ENCODE measurements at places on chromosomes 6 and 20. TPM values are rescaled to one million over a fixed set of nuclear protein-coding genes. Genes with fewer than 3 reads are reported as not detected.

- no peak for DNase-seq
These were observed 160.3 kb downstream of the EDN1 start for GRCh38 chr6:12450467-12450866.

ERVFRD-1 gene
- not detected for polyA plus RNA-seq

DNA sequence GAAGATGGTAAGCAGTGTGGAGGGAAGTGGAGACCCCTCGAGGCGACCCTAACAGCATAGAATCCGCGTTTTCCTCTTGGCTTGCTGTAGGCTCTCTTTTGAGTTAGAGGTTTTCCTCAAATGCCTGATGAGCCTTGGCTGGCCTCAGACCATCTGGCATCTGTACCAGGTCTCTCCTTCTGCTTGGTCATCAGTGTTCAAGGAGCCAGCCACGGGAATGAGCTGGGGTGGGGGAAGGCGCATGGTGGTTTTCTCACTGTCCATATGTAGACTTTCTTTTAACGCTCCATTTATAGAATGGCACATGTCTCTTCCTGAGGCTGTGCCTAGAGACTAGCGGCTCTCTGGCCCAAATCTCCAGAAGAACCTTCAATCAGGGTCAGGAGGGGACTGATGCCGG is 8.1 kb upstream of the GUCA1A start:
- DNase-seq: peak; percentile 17

DNA sequence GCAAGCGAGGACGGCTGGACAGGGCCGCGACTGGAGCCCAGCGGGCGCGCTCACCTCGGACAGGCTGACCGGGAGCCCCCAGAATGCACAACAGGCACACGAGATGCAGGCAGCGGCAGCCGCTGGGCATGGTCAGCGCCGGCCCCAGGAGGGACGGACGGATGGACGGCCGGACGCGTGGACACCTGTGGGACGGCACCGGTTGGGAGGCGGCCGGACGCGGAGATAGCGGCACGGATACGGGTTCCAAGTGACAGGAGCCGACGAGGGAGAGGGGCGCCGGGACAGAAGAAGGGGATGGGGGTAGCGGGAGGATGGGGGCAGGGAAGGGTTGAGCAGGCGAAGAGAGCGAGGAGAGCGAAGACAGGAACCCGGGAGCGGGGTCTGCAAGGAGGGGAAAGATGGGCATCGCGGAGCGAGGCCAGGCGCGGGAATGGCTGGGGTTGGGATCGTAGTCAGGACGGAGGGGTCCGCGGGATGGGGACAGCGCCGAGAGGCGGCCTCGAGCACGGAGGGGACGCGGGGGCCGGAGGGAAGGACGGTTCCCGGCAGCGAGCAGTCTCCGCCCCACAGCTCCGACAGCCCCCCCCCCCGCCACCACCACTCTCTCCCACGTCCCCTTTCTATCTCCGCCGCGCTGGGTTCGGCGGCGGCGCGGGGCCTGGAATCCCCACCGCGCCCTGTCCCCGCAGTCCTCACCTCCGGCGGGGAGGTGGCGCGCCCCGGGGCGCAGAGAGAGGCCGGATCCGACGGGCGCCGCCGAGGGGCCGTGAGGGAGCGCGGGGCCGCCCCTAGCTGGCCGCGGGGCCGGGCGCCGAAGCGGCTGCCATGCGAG is 435 bp downstream of the DLK2 start:
- no peak for DNase-seq

TTK gene
- 5.1 TPM for polyA plus RNA-seq

UBE2C gene
- 90.8 TPM for polyA plus RNA-seq

DNA sequence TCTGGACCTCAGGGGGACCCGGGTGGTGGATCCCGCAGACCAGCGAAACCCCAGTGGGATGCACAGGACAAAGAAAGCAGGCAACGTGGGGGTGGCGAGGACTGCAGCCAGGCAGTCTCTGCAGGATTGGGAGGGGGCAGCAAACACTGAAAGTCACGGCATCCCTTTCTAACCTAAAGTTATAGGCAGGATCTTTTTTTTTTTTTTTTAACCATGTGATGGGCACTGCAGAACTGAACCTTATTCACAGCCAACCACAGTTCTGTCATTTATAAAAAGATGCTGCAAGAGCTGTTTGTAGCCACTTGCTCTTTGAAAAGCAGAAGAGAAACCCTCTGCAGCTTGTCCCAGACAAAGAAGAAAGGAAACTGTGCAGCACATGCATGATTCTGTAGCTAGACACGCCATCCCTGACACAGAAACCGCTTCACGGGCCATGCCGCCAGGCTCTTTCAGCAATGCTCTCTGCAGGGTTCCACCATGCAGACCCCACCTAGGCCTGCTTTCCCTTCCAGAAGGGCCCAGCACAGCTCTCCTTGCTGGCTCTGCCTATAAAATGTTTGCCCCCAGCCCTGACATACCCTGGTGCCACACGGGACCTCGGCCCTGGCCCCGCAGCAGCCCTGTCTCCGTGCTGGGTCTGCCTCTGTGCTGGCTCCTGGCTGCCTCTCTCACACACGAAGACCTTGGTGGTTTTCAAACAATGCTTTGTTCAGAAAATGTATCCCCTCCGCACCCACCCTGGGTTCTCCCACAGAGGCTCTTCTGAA is 70.8 kb downstream of the PYGB start:
- no peak for DNase-seq

DNA sequence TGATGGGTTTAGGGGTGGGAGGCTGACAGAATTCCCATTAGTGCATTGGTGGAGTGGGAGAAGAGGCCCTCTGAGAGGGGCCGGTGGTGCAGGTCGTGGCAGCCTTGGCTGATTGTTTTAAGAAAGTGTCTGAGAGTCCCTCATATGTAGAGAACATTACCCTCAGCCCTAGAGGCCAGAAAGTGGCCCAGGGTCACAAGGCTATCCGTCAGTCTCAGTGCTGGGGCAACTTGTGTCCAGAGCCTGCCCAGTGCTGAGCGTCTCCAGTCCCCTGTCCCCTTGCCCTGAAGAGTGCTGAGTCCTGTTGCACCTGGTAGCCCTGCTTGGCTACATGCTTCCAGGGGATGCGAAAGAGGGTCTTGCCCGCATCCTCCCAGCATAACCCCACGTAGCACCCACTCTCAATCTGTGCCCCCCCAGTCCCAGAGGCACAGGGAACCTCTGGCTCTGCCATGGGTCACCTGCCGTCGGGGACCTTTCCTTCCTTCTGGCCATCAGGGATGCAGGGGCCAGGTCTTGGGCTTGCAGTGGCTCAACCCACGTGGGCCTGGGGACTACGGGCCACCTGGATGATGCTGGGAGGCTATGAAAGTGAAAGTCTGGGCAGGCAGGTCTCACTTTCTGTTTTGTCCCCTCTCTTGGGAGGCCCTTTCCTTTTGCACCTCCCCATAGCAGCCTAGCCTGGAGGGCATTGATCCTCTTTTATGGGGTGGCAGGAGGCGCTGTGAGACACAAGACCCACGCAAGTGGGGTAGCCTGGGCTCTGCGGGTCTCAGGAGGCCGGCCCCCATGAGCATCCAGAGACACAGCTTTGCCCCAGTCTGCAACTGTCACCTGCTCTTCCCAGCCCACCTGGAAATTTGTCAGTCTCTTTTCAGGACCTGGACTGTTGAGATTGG is 12.2 kb downstream of the DUSP15 start:
- no peak for DNase-seq

CD93 gene
- not detected for polyA plus RNA-seq

GRCh38 chr20:61295682-61296628 is 43.9 kb downstream of the CDH4 start:
- DNase-seq: no peak

PRICKLE4 gene
- polyA plus RNA-seq: not detected

DNA sequence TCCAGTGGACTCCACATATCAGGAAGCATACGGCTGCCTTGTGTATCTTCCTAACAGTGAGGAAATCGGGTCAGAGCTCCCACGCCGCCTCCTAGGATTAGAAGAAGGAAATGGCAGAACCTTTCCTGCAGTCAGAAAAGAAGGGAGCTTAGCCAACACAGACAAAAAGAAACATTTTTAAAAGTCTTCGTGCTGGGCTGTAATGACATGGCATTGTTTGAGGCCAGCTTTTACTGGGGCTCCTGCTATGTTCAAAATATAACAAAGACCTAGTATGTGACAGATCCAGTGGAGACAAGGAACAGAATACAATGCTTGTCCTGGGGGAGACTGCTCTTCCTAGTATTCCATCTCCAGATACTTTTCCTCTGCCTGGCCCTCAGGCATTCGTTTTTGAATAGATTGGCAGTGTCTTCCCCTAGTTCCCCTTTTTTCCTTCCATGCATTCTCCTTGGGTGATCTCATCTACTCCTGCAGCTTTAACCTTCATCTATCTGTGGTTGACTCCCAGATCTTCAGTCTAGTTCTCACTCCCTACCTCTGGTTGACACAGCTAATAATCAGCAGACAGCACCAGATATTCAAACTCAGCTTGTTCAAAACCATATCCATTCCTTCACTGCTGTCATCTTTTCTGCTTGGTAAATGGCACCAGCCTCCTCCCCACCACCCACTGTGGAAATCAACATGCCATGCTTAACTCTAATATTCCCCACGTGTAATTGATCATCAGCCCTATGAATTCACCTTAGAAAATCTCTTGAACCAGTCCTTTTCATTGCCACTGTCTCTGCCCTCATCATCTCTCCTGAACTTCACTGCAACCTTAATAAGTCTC is 94.5 kb upstream of the VSTM2L start:
- DNase-seq: no peak

GPLD1 gene
- polyA plus RNA-seq: 0.47 TPM

All from BJ (cell line).